ENCODE measurements at places on chromosomes 5 and 9.

- no peak for DNase-seq
Observed at GRCh38 chr9:100167915-100168654, 69.0 kb downstream of the INVS start.

- DNase-seq: no peak
Observed at GRCh38 chr9:135960411-135961276, 529 bp downstream of the UBAC1 start.

- DNase-seq: no peak
Observed at GRCh38 chr9:37339923-37340322, 82.6 kb upstream of the GRHPR start.

DNA sequence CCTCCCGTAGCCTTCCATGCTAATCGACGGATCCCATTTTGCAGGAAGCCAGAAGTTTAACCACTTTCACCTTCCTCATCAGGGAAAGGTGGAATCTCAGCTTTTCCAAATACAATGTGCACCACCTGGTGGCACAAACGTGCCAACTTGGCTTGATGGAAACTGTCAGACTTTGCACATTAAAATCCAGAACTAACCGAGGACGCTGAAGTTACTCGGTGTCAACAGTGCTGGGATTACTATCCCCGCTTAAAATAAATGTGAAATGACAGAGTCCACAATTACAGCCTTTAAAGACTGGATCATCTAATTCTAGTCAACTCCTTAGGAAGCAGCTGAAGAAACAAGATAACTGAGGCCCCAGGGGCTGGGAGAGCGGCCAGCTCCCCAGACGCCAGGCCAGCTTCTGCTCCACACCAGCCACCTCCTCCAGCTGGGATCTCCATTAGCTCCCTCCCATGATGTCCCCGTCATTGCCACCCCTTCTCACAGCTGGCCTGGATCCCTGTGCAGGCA, 50.1 kb upstream of the RETREG1 start:
- no peak for DNase-seq

Measured in Calu3 (cell line).